ENCODE measurements at places on chromosomes 1 and 21.

DNA sequence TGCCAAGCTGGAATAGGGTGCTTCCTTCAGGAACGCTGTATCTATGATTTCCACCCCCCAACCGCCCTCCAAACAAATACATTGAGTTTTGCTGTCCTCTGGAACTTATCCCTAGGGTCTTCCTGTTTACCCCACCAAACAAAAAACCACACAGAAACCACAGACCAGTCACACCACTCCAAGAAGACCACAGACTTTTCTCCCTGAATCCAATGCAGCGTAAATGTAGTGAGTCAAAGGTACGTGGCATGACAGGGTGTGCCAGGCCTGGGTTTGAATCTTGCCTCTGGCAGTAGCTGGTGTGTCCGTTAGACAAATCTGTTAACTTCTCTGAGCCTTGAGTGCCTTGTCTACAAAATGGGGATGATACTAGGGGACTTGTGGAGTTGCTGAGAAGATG lies 27.8 kb downstream of the ASAP3 start:
- DNase-seq, result no peak

DNA sequence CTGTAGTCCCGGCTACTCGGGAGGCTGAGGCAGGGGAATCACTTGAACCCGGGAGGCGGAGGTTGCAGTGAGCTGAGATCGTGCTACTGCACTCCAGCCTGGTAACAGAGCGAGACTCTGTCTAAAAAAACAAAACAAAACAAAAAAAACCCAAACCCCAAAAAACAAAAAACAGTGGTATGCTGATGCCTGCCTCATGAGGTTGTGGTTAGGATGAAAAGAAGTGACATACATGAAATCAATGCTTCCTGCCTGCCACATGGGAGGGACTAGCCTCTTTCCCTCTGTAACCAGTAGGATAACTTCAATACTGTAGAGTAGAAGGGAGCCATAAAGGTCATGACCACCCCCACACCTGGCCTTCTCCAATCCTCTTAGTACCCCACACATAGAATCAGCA lies 55.2 kb downstream of the TENT5C start:
- DNase-seq, result peak; percentile 74

- no peak for DNase-seq
Measured at GRCh38 chr1:56387071-56387740, 192.2 kb downstream of the PLPP3 start.

- no peak for DNase-seq
Measured at GRCh38 chr1:59641836-59642235, 172.9 kb upstream of the HOOK1 start.

DNA sequence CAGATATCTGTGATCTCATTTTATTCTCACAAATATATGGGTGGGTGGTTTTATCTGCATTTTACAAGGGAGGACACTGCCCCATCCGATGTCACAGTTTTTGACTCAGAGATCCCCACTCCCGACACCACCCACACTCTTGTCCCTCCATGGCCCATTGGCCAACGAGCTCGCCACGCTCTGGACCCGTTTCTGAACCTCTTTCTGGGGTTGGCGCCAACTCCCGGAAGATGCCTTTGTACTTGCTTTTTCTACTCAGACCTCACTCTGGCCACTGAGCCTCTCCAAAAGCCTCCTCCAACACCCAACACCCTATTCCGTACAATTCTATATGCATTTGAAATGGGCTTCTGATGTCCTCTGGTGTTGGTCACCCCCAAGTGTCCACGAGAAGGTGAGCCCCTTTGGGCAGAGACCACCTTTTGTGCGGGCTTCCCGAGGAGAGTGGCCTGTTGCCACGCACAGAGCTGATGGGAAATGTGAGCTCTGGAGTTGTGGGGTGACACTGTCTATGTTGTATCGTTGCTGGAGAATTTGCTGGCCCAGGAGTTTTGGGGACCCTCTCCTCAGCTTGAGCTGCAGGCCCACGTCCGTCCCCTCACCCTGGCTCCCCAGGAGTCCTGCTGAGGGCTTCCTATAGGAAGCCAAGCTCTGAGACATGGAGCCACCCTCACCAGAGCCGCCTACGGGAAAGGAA lies 366.9 kb upstream of the VAMP3 start:
- DNase-seq, result no peak

DNA sequence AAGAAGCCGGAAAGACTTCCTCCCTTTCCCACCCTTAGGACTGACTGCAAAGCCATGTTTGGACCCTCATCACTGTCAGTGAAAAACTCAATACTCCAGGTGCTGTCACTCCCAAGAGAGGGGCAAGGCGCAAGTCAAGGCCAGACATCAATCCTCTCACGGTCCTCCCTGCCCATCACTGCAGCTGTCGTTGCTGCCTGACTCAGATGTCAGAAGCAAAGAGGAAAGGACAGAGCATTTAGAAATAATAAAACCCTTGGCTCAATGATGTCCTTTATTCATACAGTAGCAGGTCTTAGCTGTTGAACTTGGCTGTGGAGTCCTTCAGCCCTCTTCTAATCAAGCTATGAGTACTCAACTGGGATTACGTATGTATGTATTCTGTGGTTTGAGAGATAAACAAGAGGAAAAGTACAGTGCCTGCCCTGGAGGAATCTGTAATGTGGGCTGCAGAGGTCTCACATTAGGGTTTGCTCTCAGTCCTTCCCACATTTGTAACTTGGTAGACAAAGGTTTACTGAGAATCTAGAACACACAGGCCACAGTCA lies 13.5 kb downstream of the SUSD4 start:
- DNase-seq, result no peak

GRCh38 chr1:58437623-58438022 lies 108.9 kb downstream of the OMA1 start:
- DNase-seq, result no peak

GRCh38 chr1:37614105-37614504 lies 18.4 kb upstream of the GNL2 start:
- no peak for DNase-seq

DNA sequence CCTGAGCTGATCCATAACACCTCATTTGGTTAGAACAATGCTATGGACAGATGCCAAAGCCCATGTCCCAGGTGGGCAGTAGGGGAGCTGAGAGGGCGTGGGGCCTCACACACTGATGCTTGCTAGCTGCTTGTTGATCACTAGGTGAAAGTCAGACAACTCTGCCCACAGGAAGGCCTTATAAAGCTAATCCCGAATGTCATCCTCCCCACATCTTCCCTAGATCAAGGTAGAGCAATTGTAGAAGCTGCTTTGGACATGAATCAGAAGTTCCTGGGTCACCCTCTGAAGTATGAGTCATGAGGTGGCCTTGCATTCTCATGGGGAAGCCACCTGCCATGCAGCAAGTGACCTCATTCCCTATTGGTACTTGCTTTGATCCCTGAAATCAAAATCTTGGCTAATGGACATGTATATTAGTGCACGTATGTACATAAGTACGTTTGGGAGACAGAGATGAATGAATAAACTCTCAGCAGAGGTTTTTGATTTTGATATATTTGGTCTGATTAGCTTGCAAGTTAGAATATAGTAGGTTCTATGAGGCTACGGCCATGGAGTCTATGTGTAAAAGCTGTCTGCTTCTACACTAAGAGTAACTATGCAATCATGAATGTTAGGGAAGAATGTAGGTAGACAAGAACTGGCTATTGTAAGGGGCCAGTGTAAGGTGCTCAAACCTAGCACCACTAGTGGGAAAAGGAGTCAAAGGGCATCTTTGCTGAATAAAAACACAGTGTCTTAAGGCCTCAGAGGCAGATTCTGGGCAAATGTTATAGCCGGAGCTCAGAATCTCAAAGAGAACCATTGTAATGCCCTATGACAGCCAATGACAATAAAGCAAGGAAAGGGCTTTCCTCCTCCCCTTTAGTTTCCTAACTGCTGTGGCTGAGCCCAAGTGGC lies 52.6 kb downstream of the ABCA4 start:
- DNase-seq, result no peak

- no peak for DNase-seq
Measured at GRCh38 chr1:64051796-64052195, 151.6 kb upstream of the UBE2U start.

- DNase-seq, result peak; percentile 93
Measured at GRCh38 chr1:160795951-160796383, at the start of gene LY9. TSS of gene LY9 (plus strand) at chr1:160796174. CDS start at chr1:160796188, 14 bp downstream.

DNA sequence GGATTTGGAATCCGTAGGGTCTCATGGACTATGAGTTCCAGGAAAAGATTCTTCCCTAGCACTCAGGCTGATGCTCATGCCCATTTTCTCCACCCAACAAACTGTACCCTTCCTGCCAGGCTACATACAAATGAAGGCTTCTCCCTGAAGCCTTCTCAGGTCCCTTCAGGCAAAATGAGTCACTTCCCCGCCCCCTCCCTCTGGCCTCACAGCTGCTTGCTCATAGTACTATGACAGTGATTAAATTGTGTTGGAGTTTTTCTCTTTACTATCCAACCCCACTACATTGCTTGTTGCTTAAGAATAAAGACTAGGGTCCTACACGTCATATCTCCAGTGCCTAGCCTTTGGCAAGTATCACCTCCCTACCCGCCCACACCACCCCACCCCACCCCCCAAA lies 207.6 kb upstream of the NFIA start:
- no peak for DNase-seq

DNA sequence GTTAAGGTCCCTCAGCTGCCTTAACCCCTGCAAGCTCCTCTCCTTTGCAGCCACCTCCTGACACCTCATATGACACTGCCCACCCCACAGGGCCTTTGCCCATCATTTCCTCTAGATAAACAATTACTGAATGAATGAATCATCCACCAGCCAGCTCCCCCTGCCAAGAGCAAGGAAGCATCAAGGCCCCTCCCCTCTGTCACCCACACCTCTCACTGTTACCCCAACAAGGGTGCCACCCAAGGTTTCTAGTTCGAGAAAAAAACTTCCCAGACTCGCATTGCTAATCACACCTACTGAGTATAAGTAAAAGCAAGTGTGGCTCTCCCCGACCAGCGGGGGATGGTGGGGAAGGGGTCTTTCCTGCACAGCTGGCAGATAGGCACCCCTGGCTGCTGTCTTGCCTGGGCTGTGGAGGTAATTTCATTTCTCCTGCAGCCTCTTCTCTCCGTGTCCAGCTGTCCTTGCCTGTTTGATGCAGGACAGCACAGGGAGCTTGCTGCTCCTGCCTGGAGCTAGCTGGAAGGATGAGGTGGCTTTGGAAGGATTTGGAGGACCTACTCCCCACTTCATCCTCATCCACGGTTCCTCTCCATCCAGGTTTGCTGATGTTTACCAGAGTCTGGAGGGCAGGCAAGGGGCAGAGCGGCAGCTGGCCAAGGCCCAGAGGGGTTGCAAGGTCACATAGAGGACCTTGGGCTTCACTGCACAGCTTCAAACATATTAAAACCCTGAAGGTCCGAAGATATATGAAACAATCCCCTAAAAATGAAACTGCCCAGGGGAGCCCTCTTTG lies 33.1 kb upstream of the LBR start:
- peak; percentile 77 for DNase-seq

DNA sequence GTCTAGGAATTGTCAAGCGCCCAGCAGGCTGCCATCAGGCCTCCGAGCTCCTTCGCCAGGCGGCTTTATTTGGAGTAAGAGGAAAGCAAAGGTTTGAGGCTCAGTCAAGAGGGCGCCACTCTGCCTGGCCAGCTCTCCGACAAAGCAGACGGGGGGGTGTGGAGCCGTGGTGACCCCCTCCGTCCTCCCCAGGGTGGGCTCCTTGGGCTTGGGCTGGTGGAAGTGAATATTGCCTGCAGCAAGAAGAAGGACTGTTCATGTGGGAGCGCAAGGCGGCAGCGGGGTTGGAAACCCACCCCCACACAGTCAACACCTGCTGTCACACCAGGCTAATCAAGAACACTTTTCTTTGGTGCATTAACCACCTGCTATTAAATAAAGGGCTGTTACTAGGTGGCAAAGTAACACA lies 14.6 kb downstream of the EPHX1 start:
- DNase-seq, result no peak

- no peak for DNase-seq
Measured at GRCh38 chr1:183914276-183914675, 109.4 kb downstream of the RGL1 start.

DNA sequence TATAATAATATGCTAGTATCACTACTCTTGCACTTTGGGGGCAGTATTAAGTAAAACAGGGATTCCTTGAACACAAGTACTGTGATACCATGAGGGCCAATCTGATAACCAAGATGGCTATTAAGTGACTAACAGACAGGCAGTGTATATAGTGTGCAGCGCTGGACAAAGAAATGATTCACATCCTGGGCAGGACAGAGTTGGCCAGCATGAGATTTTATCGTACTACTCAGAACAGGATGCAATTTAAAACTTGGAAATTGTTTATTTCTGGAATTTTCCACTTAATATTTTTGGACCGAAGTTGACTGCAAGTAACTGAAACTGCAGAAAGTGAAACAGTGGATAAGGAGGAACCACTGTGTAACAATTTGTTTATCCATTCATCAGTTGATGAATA lies 74.6 kb downstream of the DNTTIP2 start:
- DNase-seq, result no peak

DNA sequence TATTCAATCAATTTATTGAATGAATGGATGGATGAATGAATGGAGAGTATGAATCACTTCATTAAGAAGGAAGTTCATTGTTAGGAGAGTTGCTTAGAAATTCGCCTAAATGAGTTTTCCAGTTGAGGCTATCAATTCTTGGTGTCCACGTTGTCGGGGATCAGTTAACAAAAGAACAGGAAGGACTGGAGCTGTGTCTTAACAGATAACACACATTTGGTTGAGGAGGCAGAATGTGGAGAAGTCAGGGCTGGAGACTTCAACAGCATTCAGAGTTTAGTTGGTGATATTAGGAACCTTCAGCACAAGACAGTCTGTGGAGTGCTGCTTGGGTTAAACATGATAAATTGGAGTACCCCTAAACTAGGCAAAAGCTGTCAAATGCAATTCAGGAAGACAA lies 33.7 kb downstream of the ZBTB18 start:
- DNase-seq, result no peak

DNA sequence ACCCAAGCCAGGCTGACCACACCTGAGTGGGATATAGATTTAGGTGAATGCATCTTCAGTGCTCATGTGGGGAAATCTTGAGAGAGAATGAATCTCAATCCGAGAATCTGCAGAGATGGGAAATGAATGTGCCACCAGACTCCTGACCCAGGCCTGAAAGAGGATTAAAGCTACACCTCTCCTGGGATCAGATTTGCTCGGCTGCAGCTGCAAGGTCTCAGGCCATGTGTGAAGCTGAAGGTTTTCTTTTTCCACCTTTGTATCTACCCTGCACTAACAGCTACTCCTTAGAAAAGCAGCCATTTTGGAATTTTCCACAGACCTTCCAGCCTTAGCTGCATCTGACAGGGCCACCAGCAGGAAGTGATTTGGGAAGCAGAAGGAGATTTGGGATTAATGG lies 18.3 kb downstream of the GPR3 start:
- no peak for DNase-seq

DNA sequence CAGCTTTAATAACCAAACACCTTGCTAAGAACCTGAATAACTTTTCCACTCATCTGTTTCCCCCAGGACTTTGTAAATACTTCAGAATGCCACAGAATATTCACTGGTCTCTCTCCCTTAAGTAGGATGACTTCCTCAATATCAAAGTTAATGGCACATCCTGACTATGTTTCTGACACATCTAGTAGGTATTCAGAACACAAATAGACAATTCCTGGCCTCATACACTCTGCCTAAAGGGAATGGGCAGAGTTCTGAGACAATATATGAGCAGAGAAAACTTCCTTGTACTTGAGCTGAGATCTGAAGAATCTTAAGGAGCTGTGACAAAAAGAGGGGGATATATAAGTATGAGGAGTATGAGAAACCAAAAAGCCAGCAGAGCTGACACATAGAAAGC lies 34.8 kb downstream of the ANKRD13C start:
- no peak for DNase-seq
